GM04503 (cell line): ENCODE measurements at places on chromosomes 13 and 19.

- no peak for DNase-seq
Observed at GRCh38 chr13:112756511-112756966, 66.7 kb downstream of the ATP11A start.

DNA sequence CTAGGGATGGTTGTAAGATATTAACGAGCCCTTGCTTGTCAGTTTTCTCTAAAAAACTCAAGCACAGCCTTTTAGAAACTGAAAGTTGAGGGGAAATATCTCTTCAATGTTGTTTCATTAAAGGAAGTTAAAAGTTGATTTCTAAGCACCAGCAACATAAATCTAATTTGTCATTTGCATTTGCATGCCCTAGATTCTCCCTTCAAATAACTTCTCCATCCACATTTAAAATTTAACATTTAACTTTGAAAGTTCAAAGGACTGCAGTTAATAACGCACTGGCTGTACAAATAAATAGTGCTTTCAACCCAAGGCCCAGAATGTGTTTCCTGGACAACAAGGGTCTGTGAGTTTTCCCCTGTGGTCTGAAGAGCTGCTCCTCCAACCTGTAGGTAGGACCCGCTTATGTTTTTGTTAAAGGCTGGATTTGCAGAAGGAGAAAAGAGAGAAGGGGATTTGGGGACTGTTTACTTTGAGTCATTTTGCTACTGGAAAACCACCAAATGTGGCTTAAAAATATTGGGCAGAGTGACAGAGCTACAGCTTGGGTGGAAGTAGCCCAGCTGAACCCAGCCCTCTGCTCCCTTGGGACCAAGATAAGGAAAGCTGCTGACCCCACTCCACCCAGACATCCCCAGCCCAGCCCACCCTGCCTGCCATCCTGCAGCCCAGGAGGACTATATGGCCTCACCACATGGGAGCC, 39.8 kb downstream of the TNFRSF19 start:
- no peak for DNase-seq

GRCh38 chr19:8064911-8065874, 12.6 kb downstream of the CCL25 start:
- DNase-seq = no peak

DNA sequence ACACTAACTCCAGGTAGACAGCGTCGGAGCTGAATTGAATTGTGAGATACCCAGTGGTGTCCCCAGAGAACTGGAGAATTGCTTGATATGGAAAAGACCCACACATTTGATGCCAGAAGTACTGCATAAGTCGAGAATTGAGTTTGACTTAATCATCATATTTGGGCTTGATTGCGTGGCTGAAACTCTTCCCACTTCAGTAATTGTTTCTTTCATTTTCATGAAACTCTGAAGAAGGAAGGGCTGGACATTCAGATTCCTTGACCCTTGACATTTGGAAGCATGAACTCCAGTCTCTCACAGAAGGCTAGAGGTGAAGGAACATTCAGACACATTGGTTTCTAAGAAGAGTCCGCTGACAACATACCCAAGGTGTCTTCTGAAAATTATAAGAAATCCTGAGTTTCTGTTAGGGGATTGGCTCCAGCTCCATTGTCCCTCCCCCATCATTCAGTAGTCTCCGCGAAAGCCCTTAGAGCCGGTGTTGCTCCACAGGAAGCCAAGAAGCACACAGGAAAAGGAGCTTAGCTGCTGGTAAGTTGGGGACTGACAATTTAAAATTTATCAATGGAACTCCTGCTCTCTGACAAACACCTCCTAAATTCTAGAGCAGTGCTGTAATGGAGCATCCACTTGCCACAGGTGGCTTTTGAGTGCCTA, at the start of gene FPR2:
Gene FPR2 (plus strand): TSS at position 484 of the 660 bp plus-strand sequence. CDS start 7,479 bp downstream, outside the sequence.
- no peak for DNase-seq

DNA sequence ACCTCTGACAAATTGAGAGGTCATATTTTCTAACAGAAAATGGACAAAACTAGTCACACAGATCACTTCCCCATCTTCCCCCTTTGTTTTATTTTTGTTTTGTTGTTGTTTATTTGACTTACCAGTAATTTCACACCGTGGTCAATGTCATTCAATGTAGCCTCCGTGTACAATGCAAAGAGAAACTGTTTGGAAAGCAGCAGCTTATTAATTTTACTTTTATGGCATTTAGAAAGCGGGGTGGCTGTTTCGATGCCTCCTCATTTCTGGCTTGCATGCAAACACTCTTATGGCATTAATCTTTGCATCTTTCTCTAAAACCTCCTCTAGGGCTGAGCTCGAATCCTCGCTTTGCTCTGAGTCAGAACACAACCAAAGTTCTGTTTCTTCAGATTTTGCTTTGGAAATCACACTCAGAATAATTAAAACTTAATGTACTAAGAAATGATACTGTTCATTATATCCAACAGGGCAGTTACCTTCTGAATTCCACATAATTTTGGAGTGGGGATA, 77.0 kb downstream of the ZNF536 start:
- no peak for DNase-seq

- DNase-seq = no peak
Observed at GRCh38 chr19:35977446-35978222, 17.4 kb upstream of the SDHAF1 start.

GRCh38 chr19:1450735-1451731, 1.1 kb downstream of the APC2 start:
- DNase-seq = no peak

GRCh38 chr19:38375748-38376147, 1.4 kb downstream of the PSMD8 start:
- DNase-seq = no peak

DNA sequence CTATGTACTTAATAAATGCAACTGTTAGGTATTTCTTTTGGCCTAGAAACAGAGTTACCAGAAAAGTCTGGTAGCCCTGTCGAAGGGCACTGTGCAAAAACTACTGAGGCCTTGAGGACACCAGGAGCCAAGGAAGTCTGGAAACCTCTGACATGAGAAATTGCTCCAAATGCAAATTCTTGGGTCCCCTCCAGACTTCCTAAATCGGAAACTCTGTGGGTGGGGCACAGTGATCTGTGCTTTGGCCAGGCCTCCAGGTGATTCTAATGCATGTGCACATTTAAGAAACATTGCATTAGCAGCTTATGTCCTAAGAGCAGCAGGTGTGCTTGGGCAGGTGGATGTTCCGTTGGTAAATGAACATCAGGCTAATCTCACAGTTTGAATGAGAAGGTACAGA, 50.0 kb downstream of the STARD13 start:
- no peak for DNase-seq

GRCh38 chr13:49584771-49585182, 581 bp downstream of the RCBTB1 start:
- DNase-seq = no peak

GRCh38 chr13:102286326-102286725, 115.5 kb downstream of the FGF14 start:
- peak; percentile 45 for DNase-seq

DNA sequence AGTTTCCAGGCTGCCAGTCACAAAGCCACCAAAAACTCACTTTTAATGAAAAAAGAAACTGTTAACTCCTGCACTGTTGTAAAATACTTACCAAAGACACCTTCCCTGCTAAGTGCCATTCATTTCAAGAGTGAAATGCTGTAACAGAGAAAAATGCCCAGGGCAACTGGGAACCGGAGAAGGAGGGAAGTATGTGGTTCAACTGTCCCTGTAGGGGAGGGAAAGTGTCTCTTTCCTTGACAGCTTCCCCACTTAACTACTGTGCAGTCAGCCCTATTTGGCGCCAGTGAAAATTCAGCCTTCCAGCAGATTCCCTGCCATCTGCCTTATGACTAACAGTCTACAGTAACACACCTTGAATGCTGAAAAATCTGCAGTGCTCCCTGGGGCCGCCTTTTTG, 789.0 kb downstream of the DIAPH3 start:
- no peak for DNase-seq
